ENCODE measurements at places on chromosomes 5 and 9.

GRCh38 chr5:39399135-39400036 lies 25.4 kb downstream of the DAB2 start:
- DNase-seq = no peak

- no peak for DNase-seq
These were observed 56.5 kb upstream of the SPDL1 start for GRCh38 chr5:169527066-169527465.

DNA sequence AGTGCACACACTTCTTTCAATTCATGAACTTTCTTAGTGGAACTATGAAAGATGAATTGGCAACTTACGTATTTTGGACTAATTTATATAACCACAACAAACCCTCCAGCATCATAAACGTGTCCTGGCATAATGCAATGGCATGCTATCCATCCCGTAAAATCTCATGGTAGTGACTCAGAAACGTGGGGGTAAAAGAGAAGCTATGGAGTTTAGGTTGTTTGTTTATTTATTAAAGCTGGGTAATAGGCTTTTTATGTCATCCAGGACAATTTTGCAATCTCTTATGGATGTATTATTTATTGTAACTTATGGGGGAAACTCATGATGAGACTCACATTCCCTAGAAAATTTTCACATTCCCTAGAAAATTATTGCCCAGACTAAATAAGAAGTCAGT lies 106.3 kb downstream of the GDA start:
- DNase-seq = no peak

- DNase-seq = no peak
These were observed 25.9 kb downstream of the CDC42SE2 start for GRCh38 chr5:131289738-131290137.

DNA sequence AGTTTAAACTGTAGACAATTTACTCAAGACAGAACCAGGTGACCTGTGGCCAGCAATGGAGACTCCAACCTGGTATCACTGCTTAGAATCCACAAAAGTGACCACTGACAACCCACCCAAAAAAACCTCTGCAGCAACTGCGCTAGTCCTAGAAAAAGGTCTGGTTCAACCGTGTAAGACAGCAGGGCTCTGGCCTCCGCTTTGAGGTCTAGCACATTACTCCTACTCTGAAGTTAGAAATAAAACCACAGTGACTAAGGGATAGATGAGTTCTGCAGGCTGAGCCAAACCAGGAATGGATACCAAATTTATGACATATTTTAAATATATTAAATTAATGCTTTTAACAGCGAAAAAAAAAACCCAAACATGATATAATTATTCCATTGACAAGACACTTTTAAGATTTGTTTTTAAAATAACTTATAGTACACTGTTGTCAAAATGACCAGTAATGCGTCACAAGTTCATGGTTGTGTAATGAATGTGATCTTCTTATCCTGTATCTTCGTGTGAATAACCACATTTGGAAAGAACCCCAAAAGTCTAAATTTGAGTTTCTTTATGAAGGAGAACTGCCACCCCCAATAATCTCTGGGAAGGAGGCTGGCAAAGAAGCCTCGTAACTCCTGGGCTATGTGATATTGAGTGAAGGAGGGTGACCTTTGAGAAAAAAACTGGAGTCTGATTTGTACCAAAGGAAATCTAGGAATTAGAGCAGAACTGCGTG lies 101.9 kb upstream of the SLC44A1 start:
- no peak for DNase-seq

DNA sequence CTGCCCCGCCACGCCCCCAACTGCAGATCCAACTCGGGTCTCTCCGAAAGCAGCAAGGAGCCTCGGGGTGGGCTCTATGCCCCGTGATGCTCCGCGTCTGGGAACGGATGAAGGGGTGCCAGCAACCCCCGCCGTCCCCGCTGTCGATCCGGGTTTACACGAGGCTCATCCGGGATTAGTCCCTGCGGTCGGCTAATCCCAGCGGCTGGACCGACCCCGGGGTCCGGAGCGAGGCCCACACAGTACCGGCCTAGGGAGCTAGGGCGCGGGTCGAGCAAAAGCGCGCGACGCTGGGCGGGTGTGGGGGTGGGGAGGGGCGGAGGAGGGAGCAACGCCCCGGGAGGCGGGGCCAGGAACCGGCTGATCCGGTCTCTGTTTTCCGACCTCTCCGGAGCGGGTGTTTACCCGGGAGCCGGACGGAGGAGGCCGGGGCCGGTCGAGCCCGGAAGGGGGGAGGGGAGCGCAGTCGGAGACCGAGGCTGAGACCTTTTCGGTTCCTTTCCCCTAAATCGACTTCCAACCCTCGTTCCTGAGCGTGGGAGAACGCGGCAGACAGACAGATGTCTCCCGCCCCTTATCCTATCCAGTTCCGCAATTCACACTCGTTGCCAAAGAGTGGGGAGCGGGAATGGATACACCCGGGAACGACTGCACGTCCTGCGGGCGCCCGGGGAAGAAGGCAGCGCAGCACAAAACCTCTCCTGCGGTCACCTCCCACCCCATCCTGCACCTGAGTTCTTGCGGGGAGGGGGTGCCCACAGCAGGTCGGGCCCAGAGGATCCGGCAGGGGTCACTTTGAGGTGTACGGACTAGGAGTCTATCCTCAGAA lies 28.6 kb downstream of the PCDH1 start:
- DNase-seq = peak; percentile 89
